ENCODE measurements at places on chromosomes 7 and 10. TPM values are rescaled to one million over a fixed set of nuclear protein-coding genes. Genes with fewer than 3 reads are reported as not detected.

FAM25G gene
- total RNA-seq, result not detected

TEX36 gene
- not detected for total RNA-seq

FZD8 gene
- total RNA-seq, result 8.1 TPM

C10orf67 gene
- not detected for total RNA-seq

LOXL4 gene
- 19.1 TPM for total RNA-seq

TMEM176B gene
- 59.3 TPM for total RNA-seq

NCF1 gene
- 5.7 TPM for total RNA-seq

BRI3 gene
- total RNA-seq, result 46.3 TPM

GBF1 gene
- 46.7 TPM for total RNA-seq

GNAT3 gene
- total RNA-seq, result not detected

NOC3L gene
- total RNA-seq, result 19.4 TPM

POU6F2 gene
- 0.66 TPM for total RNA-seq

ARMC10 gene
- 44.7 TPM for total RNA-seq

SAMD9 gene
- total RNA-seq, result 5.0 TPM

COL17A1 gene
- total RNA-seq, result 0.27 TPM

ECHDC3 gene
- total RNA-seq, result 16.6 TPM

PTPRN2 gene
- 4.7 TPM for total RNA-seq

OR6V1 gene
- total RNA-seq, result not detected
